Uterus (tissue), 4 donors: ENCODE measurements at places on chromosomes 1 and 21. TPM values are rescaled to one million over a fixed set of nuclear protein-coding genes. Genes with fewer than 3 reads are reported as not detected.

- peak overlapping the region; percentile 37 for H3K27ac ChIP-seq
- no peaks in the 10 kb centered on the region for H3K4me1 ChIP-seq
- H3K27me3 ChIP-seq, result no peaks in the 10 kb centered on the region
- no peak overlapping the region for H3K4me3 ChIP-seq
- H3K36me3 ChIP-seq, result no peaks in the 10 kb centered on the region
These were observed 439.6 kb upstream of the USP24 start for GRCh38 chr1:55654750-55655149.

DNA sequence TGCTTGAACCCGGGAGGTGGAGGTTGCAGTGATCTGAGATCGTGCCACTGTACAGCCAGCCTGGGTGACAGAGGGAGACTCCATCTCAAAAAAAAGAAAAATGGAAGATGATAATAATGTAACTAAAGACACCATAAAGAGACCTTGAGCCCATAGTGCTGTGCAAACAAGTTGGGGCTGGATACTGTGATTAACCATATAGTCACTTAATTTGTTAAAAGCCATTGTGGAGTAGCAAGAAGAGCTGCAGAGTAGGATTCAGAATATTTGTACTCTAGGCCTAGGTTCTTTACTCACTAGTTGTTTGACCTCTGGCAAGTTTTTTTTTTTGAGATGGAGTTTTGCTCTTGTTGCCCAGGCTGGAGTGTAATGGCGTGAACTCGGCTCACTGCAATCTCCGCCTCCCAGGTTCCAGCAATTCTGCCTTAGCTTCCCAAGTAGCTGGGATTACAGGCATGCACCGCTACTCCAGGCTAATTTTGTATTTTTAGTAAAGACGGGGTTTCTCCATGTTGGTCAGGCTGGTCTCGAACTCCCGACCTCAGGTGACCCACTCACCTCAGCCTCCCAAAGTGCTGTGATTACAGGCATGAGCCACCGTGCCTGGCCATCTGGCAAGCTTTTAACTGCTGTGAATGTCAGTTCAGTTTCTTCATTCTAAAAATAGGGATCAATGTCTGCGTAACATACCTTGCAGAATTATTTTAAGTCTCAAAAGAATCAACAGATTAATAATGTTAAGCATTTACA is 12.8 kb downstream of the CAP1 start:
- DNase-seq, result no peak
- no peaks in the 10 kb centered on the region for H3K36me3 ChIP-seq
- H3K27me3 ChIP-seq, result no peaks in the 10 kb centered on the region
- no peak overlapping the region for H3K27ac ChIP-seq
- H3K4me1 ChIP-seq, result no peaks in the 10 kb centered on the region

DNA sequence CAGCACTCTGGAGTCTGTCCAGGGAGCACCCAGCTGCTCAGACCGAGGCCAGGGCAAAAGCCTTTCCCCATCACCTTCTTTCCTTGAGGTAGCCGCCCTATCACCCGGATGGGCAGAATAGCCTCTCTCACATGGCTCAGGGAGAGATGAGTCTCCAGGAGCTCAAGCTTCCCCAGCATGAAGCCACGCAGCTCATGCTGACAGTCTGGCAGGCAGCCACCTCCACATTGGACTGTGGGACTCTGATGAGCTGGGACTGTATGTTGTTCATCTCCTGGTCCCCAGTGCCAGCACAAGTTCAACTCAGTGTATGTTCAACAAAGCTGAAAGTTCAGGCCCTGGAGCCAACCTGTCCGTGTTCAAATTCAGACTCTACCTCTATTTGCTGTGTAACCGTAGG is 75.2 kb upstream of the ZC3H12A start:
- H3K27ac ChIP-seq, result no peak overlapping the region
- no peaks in the 10 kb centered on the region for H3K4me1 ChIP-seq
- H3K27me3 ChIP-seq, result no peaks in the 10 kb centered on the region
- no peak overlapping the region for H3K4me3 ChIP-seq
- no peak for DNase-seq

GRCh38 chr1:109926662-109927300 is 16.1 kb downstream of the CSF1 start:
- H3K27ac ChIP-seq, result peak overlapping the region; percentile 88
- DNase-seq, result no peak
- H3K36me3 ChIP-seq, result no peaks in the 10 kb centered on the region
- peaks cover 4% of the 10 kb centered on the region for H3K4me1 ChIP-seq

GRCh38 chr1:201217146-201217545 is 26.5 kb downstream of the IGFN1 start:
- no peaks in the 10 kb centered on the region for H3K27me3 ChIP-seq
- no peaks in the 10 kb centered on the region for H3K36me3 ChIP-seq
- no peaks in the 10 kb centered on the region for H3K4me1 ChIP-seq
- no peak overlapping the region for H3K4me3 ChIP-seq

- no peaks in the 10 kb centered on the region for H3K4me1 ChIP-seq
- H3K4me3 ChIP-seq, result no peak overlapping the region
- H3K27me3 ChIP-seq, result no peaks in the 10 kb centered on the region
- no peak for DNase-seq
- H3K36me3 ChIP-seq, result no peaks in the 10 kb centered on the region
These were observed 80.8 kb downstream of the DMRTB1 start for GRCh38 chr1:53539711-53540603.

The IGSF9 gene
- total RNA-seq, result 1.2 TPM

The SMCP gene
- not detected for total RNA-seq

The HTR6 gene
- not detected for total RNA-seq

The HPDL gene
- not detected for total RNA-seq
